ENCODE measurements at places on chromosomes 13 and 19.

DNA sequence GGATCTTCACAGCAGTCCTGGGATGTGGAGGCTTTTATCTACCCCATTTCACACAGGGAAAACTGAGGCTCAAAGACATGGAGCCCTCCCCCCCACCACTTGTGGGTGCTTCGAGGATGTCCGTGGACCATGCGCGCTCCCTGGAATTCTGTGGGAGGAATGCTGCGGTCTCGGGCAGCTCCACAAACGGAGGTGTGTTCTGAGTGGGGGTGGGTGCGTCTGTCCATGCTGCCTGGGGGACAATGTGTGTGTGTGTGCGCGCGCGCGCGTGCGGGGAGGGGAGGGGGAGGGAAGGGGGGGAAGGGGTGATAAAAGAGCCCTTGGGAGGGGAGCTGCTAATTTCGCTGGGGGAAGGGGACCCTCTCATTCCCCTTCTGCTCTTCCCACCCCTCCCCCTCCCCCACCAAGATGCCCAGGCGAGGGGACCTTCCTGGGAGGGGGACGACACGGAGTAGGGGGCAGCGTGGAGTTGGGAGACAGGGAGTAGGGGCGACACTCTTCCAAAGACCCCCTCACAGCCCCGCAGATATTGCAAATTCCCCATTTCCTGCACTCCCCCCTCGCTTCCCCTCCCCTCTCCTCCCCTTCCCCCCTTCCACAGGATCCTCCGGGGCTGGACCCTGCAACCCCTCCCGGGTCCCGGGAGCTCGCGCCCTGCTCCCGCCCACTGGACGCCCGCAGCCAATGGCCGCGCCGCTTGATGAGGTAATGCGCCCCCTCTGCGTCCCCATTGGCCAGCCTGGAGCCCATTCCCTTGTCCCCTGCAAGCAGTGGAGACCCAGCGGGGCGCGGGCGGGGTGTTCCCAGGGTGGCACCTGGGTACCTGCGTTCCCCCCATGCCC, 18.9 kb upstream of the ZNRF4 start:
- DNase-seq: no peak

GRCh38 chr13:21825186-21825585, 154.3 kb downstream of the FGF9 start:
- DNase-seq: no peak

DNA sequence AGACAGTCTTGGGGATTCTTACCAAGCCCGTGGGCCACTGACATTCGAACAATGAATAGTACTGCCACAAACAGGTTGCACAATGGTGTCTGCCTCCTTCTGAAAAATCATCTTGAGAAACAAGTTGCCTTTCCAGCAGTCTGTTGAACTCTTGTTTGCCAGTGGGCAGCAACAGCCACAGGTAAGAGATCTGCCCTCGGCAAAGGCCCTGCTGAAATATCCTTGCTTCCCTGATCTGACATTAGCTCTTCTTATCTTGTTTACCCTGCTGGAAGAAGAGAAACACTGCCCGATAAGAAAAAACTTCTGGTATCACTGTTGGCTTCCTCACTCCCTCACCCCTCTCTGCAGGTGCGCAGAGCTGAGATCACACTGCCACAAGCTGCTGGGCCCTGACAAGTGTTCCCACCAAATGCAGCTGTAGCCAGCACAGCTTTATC, 2.0 kb downstream of the DOCK9 start:
- no peak for DNase-seq

- DNase-seq: no peak
Measured at GRCh38 chr13:37418490-37418889, 180.1 kb downstream of the POSTN start.

DNA sequence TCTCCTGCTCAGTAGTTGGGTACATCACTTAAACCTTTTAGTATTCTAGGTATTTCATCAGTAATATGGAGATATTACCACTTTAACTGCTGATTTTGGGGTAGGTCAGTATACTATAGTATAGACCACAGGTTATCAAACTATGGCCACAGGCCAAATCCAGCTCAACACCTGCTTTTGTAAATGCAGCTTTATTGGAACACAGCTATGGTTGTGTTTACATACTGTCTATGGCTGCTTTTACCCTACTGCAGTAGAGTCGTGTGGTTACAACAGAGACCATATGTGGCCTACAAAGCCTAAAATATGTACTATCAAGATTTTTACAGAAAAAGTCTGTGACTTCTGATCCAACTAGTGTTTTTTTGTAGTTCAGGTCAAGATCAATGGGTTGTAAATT, 10.3 kb downstream of the COG6 start:
- DNase-seq: no peak

- DNase-seq: no peak
Measured at GRCh38 chr13:78084401-78084800, 165.8 kb upstream of the EDNRB start.

DNA sequence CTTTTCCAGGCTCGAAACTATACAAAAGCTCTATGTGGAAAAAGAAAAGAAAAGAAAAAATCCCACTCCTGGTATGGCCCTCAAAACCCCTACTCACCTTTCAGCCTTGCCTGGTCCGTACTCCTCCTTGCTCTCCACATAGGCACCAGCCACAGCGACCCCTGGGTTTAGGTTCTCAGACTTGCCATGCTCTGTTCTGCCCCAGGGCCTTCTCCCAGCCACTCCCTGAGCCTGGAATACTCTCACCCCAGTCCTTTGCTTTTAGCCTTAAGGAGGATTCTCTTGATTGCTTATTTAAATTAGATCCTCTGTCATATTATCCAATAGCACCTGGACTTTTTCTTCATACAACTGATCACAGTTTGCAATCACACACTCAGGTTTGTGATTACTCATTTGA, 522.5 kb downstream of the DIAPH3 start:
- DNase-seq: no peak

GRCh38 chr19:28862238-28862637, 350.7 kb downstream of the UQCRFS1 start:
- no peak for DNase-seq

DNA sequence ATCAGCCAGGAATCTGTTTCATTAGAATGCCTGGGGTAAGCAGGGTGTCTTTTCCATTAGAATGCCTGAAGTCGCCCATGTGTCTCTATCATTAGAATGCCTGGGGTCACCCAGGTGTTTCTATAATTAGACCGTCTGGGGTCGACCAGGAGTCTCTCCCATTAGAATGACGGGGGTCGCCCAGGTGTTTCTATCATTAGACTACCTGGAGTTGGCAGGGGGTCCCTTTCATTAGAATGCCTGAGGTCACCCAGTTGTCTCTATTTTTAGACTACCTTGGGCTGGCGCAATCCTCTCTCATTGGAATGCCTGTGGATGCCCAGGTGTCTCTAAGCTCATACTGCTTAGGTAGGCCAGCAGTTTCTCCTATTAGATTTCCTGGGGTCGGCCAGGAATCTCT, 1447.6 kb downstream of the UQCRFS1 start:
- DNase-seq: no peak

- no peak for DNase-seq
Measured at GRCh38 chr19:35257113-35257461, 8.3 kb downstream of the LSR start.

- no peak for DNase-seq
Measured at GRCh38 chr13:36413161-36413560, 19.1 kb upstream of the CCNA1 start.

DNA sequence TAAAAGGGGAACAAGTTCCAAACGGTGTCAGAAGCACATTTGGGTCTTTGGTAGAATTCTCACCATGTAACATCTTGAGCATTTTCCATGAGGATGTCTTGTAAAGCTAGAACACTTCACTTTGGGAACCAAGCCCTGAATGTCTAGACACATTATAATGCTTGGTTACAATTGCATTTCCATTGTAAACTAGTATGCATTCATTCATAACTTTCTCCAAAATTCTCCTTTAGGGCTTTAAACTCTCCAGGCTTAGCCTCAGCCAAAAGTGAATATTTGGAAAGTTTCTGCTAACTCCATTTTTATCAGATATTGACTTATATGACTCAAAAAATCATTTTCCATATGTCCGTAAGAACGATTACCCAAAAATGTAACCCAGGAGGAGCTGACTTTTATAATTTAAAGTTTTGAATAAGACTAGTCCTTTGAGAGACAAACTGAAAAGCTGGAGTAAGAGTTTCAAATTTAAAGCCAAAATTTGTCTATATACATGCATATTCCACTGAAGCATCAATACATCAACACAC, 1170.4 kb downstream of the EFNB2 start:
- no peak for DNase-seq

DNA sequence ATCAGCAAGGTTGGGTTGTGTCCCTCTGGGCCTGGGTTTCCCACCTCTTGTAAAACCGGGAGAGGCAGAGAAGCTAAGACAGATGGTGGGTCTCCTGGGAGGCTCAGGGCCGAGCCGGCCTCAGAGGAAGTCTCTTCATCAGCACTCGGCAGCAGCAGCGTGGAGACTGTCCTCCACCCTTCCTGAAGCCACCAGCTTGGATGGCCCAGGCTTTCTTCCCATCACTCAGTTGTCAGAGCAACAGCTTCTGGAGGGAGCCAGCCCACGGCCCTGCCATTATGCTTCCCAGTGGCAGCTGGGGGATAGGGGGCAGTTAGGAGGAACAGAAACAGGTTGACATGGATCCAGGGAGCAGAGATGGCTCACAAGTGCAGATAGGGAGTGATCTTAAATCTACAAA, 191.0 kb downstream of the KATNAL1 start:
- DNase-seq: no peak

- no peak for DNase-seq
Measured at GRCh38 chr13:94093652-94094315, 385.7 kb downstream of the DCT start.

DNA sequence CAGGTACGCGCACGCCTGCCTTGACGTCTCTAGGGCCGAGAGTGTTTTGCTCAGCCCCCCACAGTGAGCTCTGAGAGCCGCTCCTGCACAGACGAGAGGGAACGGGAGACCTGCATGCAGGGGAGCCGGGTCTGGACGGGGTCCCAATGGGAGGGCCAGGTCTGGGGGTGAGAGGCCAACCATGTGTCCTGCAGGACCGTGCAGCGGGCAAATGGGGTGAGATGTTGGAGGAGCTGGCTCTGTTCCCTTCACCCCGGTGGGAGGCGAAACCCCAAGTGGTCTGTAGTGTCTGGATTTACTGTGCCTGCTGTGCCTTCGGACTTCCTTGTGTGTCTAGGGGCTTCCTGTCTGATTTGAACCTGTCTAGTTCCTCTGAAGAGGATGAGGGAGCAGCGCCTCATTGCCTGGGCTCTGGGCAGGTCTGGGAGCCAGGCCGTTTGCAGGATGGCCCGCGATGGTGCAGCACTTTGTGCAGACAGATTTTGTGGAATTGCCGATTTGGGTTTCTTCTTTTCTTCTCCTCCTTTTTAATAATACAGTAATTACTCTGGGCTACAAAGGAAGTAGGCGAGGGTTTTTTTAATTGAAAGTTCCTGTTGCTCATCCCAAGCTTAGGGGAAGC, 2.1 kb downstream of the CSNK1G2 start:
- DNase-seq: no peak
